ENCODE measurements at places on chromosomes 3 and 15.

GRCh38 chr3:156761007-156761406 is 65.1 kb upstream of the LEKR1 start:
- no peak for DNase-seq

GRCh38 chr15:100108846-100109245 is 232.9 kb downstream of the ADAMTS17 start:
- DNase-seq: no peak

- no peak for DNase-seq
Observed at GRCh38 chr3:192892981-192893700, 24.5 kb downstream of the MB21D2 start.

- no peak for DNase-seq
Observed at GRCh38 chr15:68554721-68555678, 23.8 kb upstream of the CORO2B start.

GRCh38 chr3:107209302-107209990 is 167.8 kb upstream of the CCDC54 start:
- no peak for DNase-seq

DNA sequence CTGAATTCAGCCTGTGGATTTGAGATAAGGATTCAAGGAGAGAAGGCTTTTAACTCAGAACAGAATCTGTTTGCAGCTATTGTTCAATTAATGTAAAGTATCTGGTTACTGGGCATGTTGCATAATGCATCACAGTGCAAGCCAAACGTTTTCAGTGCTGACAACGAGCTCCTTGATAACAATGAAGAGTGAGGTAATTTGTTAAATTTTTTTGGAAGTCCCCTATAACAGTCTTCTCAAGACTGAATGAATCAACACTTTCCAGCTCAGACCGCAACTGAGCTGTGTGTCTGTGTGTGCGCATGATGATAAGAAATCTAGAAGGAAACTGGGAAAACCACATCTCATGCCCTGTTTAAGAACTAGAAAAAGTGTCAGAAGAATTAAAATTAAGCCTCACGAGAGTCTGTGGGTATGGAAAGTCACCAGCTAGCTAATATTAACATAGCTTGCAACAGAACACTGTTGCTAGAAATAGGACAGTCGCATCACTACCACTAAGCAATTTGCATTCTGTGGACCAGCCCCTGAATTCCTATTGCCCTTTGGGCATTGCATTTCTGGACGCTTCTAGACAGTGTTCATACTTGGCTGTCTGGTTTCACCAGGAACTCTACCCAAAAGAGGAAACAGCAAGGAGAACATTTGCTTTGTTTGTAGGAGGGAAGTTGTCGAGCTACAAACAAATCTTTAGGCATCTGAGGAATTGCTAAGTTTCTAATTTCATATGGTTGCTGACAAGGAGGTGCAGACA is 43.7 kb upstream of the ATP2C1 start:
- peak; percentile 4 for DNase-seq
